Myometrial cell (primary cell): ENCODE measurements at places on chromosomes 16 and 17. TPM values are rescaled to one million over a fixed set of nuclear protein-coding genes. Genes with fewer than 3 reads are reported as not detected.

GNAO1 gene
- total RNA-seq = 0.53 TPM in 1 of 2 replicates, not detected in the other

SHMT1 gene
- total RNA-seq = 29.4 and 52.5 TPM in 2 replicates

TP53TG3B gene
- total RNA-seq = not detected in 2 replicates

B9D1 gene
- 45.8 and 49.8 TPM in 2 replicates for total RNA-seq

PLXDC1 gene
- not detected in 2 replicates for total RNA-seq

CDRT15 gene
- not detected in 2 replicates for total RNA-seq

NHLRC4 gene
- 2.8 and 3.2 TPM in 2 replicates for total RNA-seq
